Esophagus squamous epithelium (tissue), 5 donors: ENCODE measurements at places on chromosomes 3 and 15. TPM values are rescaled to one million over a fixed set of nuclear protein-coding genes. Genes with fewer than 3 reads are reported as not detected.

Gene TMEM207
- total RNA-seq: not detected

Gene SOX14
- total RNA-seq: not detected

Gene SLC12A8
- 9.9 TPM for total RNA-seq

Gene MORC1
- not detected for total RNA-seq

Gene CAMKV
- not detected for total RNA-seq

Gene EBLN2
- total RNA-seq: 1.1 TPM

Gene CISH
- 11.1 TPM for total RNA-seq

Gene FGF7
- 1.1 TPM for total RNA-seq

Gene SRP14
- total RNA-seq: 369 TPM

Gene CHRFAM7A
- total RNA-seq: 1.8 TPM

Gene KBTBD8
- 1.7 TPM for total RNA-seq

Gene CSK
- 130 TPM for total RNA-seq

Gene STRIT1
- total RNA-seq: not detected

Gene LPCAT4
- total RNA-seq: 11.8 TPM

Gene ILDR1
- total RNA-seq: 4.0 TPM

Gene FEM1B
- total RNA-seq: 41.0 TPM

Gene GPR149
- not detected for total RNA-seq

Gene DAZL
- total RNA-seq: not detected

Gene PLA2G4E
- total RNA-seq: 89.5 TPM

Gene CP
- total RNA-seq: not detected
